ENCODE measurements at places on chromosomes 16 and 17. TPM values are rescaled to one million over a fixed set of nuclear protein-coding genes. Genes with fewer than 3 reads are reported as not detected.

- H3K36me3 ChIP-seq = peaks cover 4% of the 10 kb centered on the region
- H3K27ac ChIP-seq = no peak overlapping the region
- peaks cover 12% of the 10 kb centered on the region for H3K4me1 ChIP-seq
- no peak for DNase-seq
These were observed 202 bp downstream of the CEP131 start for GRCh38 chr17:81222620-81222905.

- H3K27ac ChIP-seq = no peak overlapping the region
- peaks cover 10% of the 10 kb centered on the region for H3K4me1 ChIP-seq
- no peak overlapping the region for H3K4me3 ChIP-seq
- H3K27me3 ChIP-seq = no peaks in the 10 kb centered on the region
These were observed 5.5 kb downstream of the JMJD6 start for GRCh38 chr17:76720941-76721340.

DNA sequence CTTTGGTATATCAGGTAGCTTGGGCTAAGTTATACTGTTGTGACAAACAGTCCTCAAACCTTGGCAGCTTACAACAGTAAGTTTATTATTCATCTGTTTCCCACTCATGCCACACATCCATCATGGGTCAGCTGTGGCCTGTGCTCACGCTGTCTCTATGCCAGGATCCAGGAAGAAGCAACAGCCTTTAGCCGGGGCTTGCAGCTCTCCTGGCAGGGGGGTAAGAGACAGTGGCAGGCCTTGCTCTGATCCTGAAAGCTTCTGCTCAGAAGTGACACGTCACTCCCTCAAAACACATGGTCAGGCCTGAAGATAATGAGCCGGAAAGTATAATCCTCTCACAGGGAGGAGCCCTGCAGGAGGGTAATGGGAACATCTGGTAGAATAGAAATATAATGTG, 377.6 kb downstream of the CPPED1 start:
- H3K4me1 ChIP-seq = peaks cover 5% of the 10 kb centered on the region
- peak overlapping the region; percentile 64 for H3K27ac ChIP-seq
- H3K4me3 ChIP-seq = no peak overlapping the region
- no peaks in the 10 kb centered on the region for H3K27me3 ChIP-seq
- H3K36me3 ChIP-seq = peaks cover 6% of the 10 kb centered on the region

GAS2L2 gene
- total RNA-seq = not detected

CLEC18B gene
- 8.2 TPM for total RNA-seq

TSPOAP1 gene
- 18.4 TPM for total RNA-seq

PLA2G15 gene
- 20.1 TPM for total RNA-seq

Data from type B pancreatic cell (in vitro differentiated cells).